ENCODE measurements at places on chromosomes 7 and 10.

DNA sequence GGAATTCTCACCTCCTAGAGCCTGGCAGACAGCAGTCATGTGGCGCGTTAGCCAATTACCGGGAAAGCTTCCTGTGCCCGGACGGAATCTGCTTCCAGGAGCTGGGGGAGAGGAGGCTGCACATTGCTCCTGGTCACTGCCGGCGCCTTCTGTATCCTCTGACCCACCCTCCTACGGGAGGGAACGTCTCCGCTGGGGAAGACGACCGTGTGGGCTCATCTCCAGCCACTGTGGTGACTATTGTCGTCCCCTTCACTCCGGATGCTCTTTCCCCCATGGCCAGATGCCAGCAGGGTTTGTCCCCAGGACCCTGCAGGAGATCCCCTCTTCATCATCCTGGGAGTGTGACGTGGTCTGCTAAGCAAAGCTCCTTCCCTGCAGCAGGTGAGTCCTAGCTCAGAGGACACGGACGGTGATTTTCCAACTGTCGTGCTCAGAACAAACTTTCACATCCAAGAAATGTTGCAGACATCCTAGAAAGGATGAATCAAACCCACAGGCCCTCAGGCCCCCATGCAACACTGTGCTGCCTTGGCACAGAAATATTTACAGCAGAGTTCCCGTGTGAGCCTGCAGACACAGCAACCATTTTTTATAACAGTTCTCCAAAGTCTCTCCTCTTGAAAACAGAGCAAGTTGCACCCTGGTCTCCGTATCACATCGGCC, 29.6 kb upstream of the FAM20C start:
- DNase-seq, result no peak

GRCh38 chr10:110432084-110432483, 65.6 kb upstream of the DUSP5 start:
- DNase-seq, result no peak

DNA sequence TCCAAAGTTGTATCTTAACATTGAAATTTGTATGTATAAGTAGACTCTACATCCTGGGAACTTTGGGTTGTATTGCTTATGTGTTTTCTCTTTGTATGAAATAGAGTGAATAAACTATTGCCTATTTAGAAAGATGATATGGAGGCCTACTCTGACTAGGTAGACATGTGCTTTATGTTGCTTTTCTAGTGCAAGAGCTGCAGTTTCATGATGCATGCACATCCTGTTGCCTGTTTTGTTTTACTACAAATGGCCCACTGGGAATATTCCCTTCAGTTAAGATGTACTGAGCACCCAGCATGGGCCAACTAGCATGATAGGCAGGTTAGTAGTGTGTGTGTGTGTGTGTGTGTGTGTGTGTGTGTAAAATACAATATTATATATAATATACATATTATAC, 282.1 kb upstream of the LRGUK start:
- no peak for DNase-seq

GRCh38 chr7:154909241-154910105, 93.5 kb downstream of the PAXIP1 start:
- no peak for DNase-seq

- DNase-seq, result no peak
Measured at GRCh38 chr10:130466271-130466997, 330.2 kb downstream of the GLRX3 start.

GRCh38 chr7:144481833-144482232, 78.3 kb upstream of the NOBOX start:
- DNase-seq, result no peak

- DNase-seq, result no peak
Measured at GRCh38 chr10:117449636-117450035, 74.4 kb upstream of the PDZD8 start.

- DNase-seq, result no peak
Measured at GRCh38 chr7:74176555-74176954, 2.4 kb downstream of the EIF4H start.

DNA sequence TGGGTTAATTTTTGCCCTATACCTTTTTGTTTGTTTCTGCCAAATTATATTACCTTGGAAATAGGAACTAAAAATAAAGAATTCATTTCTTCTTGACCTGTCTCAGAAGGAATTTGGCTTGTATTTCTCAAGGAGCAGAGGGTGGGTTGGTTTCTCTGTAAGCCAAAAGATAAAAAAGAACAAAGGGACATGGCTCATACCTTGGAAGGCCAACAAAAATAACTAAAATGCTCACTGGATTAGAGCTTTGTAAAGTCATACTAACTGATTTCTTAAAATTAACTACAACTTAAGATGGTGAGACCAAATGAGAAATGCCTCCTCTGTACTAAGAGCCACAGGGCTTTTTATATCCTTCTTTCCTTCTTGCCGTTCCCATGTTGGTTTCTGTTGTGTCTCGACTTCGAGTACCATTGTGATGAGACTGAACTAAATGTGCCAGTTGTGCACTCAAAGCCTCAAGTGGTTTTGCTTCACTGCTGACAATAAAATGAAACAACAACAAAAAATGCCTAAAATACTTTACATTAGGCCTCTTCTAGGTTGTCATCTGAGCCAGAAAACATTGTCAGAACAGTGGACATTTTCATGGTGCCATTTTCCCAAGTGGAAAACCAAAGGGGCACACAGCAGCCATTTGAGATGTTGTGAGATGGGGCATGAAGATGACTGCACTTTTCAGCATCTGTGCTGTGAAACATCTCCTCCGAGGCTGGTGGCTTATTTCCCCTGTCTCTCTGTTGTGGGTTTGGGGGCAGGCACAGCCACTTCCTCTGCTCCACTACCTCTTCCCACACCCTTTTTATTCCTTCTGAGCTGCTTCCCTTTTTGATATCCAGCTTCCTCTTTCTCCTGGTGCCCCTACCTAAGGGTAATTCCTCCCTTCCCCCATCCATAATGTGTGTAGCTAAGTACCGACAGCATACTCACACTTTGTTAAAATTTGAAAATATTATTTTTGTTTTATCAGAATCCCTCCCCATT, 51.8 kb upstream of the AGR3 start:
- DNase-seq, result no peak

DNA sequence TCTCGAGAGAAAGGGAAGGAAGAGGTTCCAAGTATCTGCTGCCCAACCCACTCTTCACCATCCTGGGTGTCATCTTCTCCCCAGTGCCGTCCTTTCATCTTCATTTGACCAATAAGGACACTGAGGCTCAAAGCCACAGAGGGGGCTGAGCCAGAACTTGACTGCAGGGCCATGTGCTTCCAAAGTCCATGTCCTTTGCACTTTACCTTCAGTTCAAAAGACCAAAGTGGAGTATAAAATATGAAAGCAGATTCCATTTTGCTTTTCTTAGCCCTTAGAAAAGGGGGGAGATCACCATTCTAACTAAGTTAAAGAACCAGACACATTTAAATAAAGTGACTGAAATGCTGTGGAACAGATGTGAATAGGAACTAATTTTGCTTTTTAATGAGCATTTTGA, 56.2 kb downstream of the JAZF1 start:
- DNase-seq, result no peak

DNA sequence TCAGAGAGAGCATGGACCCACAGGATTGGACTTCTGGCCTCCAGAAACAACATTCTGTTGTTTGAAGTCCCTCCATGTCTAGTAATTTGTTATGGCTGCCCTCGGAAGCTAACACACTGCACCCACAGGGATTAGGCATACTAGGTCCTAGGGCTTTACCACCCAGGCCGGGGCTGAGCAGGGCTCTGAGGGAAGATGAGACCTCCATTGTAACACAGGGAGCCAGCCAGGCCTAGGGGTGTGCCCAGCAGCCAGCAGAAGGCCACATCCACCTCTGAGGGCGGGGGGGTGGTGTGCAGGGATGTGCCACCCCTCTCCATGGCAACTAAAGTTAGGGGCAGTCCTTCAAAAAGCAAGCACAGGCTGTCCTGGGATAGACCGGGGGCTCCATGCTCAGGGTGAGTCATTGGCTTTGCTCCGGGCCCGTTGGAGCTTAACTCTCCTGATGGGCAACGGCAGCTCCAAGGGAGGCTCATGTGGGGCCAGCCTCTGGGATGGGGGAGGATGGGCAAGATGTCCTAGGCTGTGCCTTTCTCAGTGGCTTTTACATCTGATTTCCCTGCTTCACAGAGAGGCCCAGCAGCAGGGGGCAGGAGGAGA, 96.6 kb upstream of the GPR26 start:
- DNase-seq, result no peak

- DNase-seq, result no peak
Measured at GRCh38 chr7:132250480-132251326, 325.6 kb downstream of the PLXNA4 start.

GRCh38 chr10:6748029-6748428, 168.0 kb upstream of the PRKCQ start:
- DNase-seq, result no peak

- DNase-seq, result no peak
Measured at GRCh38 chr7:107441581-107442422, 28.1 kb upstream of the GPR22 start.

DNA sequence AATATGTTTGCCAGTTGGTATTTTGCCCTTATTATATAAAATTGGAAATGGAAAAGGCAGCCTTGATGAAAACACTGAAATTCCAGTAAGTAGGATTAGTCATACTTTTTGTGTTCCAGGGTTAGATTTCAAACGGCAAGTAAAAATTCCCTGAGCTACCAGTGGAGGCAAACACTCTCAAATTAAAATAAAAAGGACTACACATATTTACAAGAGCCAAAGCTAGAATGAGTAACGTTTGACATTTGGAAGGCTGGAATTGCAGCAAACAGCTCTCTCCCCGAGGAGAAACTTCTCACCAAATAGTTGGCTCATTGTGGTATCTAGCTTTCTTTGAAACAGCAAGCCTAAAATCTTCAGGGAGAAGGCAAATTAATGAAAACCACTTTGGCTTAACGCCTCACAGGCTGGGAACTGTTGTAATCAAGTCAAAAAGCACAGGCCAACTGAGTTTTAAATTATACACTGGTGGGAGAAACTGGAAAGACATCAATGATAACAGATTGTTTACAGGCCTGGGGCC, 288.4 kb downstream of the SNX13 start:
- DNase-seq, result no peak

DNA sequence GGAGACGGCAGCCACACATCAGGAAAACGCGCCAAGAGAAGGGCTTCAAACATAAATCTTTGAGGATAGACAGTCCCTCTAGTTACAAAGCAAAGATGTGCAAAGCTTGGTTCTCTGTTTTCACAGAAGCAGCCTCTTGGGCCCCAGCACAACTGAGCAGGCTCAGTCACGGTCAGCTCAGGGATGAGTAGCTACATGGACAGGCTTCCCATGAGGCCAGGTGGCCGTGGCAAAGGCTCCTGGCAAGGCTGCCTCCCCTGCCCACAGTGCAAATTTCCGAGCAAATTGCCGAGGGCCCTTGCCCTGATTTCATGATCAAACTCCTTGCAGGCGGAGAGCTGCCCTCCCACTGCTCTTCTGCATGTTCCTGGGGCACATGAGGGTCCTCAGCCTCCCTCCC, 37.8 kb upstream of the EN2 start:
- no peak for DNase-seq

- DNase-seq, result no peak
Measured at GRCh38 chr10:26781797-26782196, 79.0 kb downstream of the ABI1 start.

DNA sequence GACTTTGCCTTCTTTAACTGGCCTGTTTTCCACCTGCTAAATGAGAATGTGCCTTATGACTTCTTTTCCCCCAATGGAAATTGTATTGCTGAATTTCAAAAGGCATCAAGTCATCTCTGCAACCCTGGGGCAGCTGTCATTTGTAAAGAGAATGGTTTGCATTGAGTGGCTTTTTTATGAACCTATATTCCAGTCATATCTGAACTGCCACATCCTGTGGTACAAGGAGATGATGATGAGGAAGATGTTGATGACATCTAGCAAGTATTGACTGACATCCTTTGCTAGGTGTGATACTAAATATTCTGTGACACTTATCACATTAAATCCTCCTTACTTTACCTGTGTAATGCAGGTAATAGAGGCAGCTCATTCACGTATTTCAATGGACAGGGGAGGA, 88.3 kb upstream of the KIAA1217 start:
- DNase-seq, result no peak

- no peak for DNase-seq
Measured at GRCh38 chr7:158125091-158125490, 462.5 kb downstream of the PTPRN2 start.

DNA sequence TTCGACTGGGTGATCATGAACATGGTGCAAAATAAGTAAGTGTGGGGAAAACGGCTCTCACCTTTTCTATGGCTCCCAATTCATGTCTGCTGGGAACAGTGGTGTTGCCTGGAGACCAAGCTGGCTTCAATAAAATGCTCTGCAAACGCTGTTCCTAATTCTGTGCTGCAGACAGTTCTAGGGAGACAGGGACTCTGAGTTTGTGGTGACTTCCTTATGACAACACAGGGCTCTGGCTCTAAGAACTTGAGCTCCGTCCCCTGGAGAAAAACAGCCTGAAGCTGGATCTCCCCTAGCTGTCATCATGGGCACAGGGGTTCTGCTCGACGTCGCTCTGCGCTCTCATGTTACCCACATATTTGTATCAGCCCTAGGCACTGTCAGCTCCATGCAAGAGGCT, 61.0 kb upstream of the INSYN2A start:
- DNase-seq, result no peak

DNA sequence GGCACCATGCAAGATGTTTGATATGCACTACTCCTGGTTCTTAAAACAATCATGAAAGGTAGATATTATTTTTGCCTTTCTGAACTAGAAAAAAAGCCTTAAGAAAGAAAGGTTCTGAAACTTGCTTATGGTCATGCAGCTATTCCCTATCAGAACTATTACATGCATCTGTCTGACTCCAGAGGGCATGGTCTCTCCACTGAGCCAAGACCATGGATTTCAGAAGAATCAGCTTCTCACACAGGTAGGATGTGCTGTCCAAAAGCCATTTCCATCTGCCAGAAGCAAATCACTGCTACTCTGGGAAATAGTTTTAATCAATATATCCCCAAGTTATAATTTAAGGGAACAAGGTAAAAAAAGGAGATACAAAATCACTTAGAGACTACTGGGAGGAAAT, 69.5 kb downstream of the STK17A start:
- no peak for DNase-seq

DNA sequence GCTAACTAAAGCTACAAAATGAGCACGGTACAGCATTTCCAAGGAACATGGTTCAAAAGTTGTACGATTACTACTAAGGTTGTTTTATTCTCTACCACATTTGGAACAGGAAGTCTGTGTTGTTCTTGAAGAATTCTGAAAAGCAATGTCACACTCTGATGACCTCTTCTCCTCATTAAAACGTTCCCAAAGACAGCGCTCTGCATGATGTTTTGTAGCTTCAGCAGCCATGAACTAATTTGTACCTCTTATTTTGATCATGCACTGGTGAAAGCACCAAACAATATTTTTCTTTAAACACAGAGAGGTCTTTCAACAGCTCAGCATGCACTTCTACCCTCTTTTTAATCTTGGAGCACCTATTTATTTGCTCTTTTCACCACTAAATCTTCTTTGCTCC, 75.0 kb upstream of the TES start:
- no peak for DNase-seq

- no peak for DNase-seq
Measured at GRCh38 chr7:142974626-142975025, 12.5 kb upstream of the KEL start.

- DNase-seq, result no peak
Measured at GRCh38 chr7:17063045-17063383, 181.2 kb upstream of the AGR3 start.
